ENCODE measurements at places on chromosomes 6 and 20.

GRCh38 chr20:43549416-43550065, 9.3 kb upstream of the SGK2 start:
- DNase-seq, result no peak

- DNase-seq, result no peak
Observed at GRCh38 chr6:111657146-111657545, 51.5 kb upstream of the TRAF3IP2 start.

GRCh38 chr20:14488212-14488611, 150.8 kb upstream of the FLRT3 start:
- DNase-seq, result no peak

GRCh38 chr20:2507875-2508630, 662 bp downstream of the ZNF343 start:
- DNase-seq, result no peak

- no peak for DNase-seq
Observed at GRCh38 chr6:14231501-14232280, 114.1 kb downstream of the CD83 start.

GRCh38 chr20:9608639-9609340, 94.4 kb downstream of the LAMP5 start:
- DNase-seq, result no peak

DNA sequence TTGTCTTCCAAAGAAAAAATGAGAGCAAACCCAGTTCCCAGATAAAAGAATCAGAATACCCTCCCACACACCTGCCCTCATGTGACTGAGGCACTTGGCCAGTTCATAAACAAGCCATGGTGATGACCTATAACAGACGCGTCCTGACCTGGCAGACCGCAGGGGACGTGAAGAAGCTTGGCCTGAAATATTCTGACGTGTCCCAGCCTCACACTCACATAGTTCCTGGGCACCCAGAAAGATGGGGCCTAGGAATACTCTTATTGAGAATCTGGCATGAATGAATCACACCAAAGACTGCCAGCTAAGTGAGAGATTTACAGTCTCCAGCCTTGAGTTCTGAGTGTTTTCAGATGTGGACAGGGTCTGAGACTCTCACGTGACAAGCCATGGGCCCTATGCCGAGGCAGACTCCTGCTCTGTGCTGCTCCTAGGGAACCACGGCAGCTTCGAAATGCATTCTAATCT, 17.2 kb upstream of the MAP3K4 start:
- no peak for DNase-seq

GRCh38 chr20:31472395-31473330, 2.3 kb downstream of the DEFB124 start:
- DNase-seq, result no peak

DNA sequence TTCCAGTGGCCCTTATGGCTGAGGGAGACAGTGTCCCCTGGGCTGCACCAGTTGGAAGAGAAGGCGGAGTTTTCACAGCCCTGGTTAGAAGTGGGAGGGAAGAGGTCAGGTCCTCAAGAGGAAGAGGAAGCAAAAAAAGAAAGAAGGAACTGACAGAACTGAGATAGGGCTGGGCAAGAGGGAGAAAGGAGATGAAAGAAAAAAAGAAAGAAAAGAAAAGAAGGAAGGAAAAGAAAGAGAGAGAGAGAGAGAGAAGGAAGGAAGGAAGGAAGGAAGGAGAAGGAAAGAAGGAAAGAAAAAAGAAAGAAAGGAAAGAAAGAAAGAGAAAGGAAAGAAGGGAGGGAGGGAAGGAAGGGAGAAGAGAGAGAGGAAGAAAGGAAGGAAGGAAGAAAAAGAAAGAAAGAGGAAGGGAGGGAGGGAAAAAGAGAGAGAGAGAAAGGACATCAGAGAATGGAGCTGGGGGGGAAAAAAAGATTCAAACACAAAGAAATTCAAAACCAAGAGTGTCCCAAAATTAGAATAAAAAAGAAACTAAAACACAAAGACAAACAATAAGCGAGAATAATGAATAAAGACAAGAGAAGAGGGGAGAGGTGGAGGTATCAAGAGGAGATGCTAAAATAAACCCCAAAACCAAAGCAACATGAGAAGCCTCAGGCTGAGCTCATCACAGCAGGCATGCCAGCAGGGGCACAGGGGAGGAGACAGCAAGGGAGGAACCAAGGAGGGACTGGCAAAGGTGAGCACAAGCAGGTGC, 5.3 kb upstream of the FUCA2 start:
- DNase-seq, result no peak

DNA sequence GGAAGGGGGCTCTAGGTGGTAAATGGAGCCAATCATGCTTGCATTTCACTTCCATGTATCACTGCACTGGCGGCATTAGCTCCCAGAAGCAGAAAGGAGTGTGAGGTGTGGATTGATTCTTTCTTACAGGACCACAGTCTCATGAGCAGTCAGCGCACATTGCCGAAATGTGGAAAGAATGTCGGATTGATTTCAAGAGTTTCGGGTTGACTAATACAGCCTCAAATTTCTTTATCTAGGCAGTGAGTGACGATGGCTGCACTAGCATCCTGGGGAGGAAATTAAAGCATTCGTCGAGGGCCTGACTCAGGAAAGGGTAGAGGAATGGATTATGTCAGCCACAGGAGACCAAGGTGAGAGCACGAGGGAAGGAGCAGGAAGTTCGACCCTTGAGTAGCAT, 222.8 kb upstream of the CDYL start:
- DNase-seq, result no peak

GRCh38 chr6:43929511-43929910, 159.5 kb downstream of the VEGFA start:
- no peak for DNase-seq

GRCh38 chr6:15152700-15153099, 93.2 kb upstream of the JARID2 start:
- DNase-seq, result no peak

DNA sequence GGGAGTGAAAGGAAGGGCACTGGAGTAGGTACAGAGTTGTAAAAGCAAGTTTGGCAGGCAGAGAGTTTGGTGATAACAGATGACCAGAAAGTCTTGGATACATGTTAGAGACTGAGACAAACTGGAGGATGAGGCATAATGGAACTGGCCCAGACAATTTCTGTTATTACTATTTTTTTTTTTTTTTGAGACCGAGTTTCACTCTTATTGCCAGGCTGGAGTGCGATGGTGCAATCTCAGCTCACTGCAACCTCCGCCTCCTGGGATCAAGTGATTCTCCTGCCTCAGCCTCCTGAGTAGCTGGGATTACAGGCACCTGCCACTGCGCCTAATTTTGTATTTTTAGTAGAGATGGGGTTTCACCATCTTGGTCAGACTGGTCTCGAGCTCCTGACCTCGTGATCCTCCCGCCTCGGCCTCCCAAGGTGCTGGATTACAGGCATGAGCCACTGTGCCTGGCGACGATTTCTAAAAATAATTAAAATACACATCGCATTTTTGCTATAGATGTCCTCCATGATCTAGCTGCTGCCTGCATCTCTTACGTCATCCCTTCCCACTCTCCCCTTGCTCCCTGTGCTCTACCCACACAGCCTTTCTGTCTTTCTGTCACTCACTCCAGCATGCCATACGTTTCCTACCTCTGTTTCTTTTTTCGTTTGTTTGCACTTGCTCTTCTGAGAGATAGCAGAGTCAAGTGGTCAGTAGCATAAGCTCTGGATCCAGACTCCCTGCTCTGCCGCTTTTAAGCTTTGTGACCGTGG, 23.5 kb downstream of the MAPK14 start:
- no peak for DNase-seq

DNA sequence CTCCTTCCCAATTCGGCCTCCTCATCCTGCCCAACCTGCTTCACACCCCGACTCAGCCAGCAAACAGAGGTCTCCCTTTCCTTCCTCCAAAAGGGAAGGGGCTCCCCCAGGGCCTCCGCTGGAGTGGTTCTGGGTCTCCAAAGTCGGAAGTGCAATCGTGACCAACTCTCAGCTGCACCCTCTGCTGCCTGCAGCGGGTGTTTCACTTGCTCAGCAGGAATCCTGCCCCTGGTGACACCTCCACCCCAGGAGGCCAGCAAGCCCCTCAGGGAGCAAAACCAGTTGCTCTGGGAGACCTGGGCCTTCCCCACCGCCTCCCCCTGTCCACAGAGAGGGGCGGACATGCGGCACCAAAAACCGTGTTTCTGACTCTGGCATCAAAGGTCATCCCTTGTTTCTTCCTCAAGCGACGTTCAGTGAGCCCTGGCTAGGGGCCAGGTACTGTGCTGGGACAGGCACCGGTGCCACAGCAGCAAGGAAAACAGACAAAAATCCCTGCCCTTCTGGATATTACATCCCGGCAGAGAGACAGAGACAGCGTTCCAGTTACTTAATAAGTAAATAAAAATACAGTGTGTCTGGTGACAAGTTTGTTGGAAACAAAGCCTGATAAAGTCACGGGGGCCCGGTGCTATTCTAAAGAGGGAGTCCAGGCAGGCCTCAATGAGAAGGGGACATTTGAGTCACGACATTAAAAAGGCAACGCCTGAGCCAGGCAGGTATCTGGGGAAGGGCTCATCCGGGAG, 219.0 kb downstream of the BMP7 start:
- DNase-seq, result no peak

DNA sequence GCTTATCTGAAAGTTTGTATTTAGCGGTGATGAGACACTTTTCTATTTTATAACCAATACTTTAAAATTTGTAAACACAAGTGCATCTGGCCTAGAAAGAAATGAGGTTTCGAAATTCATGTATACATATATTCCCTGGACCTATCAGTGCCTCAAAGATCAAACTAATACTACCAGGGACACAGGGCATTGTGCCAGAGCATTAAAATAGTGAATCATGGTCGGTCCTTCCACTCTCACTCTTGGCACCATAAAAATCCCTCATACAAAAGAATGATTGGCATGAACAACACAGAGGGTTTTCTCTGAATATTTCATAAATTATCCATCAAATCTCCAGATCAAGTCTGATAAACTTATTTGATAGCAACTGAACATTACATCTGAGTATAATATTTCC, 62.0 kb downstream of the MMUT start:
- no peak for DNase-seq

GRCh38 chr6:170173335-170173881, 117.5 kb downstream of the DLL1 start:
- DNase-seq, result no peak

DNA sequence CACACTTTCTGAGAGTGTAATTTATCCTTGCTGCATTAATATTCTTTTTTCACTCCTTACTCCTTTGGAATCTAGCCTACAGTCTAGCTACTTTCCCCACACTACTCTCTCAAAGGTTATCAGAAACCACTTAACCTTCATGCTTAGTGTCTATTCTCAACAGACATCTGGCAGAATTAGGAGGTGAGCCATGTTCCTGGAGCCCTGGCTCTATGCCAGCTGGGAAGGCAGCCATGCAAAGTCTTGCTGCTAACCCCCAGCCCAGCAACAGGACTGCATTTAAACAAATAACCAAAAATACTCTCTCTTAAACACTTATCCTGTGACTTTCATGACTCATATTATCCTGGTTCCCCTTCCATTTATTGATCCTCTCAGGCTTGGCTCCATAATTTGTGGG, 260.2 kb downstream of the BCKDHB start:
- no peak for DNase-seq

- DNase-seq, result no peak
Observed at GRCh38 chr6:54018722-54019121, 92.5 kb upstream of the MLIP start.

DNA sequence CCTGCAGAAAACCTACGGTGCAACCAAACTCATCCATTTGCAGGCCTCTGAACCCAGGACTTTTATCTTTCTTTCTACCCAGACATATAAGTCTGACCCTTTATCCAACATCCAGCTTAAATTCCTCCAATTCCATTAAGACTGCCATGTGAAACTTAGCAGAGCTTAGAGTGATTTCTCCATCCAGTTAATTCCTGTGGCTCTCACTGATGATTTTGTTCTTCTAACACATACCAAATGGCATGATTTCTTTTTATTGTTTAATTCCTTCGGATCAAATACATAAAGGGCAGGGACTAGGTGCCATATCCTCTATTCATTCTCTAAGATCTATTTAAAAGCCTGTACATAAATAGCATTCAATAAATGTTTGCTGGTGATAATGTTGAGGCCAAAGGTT, 92.9 kb downstream of the TASP1 start:
- DNase-seq, result no peak

DNA sequence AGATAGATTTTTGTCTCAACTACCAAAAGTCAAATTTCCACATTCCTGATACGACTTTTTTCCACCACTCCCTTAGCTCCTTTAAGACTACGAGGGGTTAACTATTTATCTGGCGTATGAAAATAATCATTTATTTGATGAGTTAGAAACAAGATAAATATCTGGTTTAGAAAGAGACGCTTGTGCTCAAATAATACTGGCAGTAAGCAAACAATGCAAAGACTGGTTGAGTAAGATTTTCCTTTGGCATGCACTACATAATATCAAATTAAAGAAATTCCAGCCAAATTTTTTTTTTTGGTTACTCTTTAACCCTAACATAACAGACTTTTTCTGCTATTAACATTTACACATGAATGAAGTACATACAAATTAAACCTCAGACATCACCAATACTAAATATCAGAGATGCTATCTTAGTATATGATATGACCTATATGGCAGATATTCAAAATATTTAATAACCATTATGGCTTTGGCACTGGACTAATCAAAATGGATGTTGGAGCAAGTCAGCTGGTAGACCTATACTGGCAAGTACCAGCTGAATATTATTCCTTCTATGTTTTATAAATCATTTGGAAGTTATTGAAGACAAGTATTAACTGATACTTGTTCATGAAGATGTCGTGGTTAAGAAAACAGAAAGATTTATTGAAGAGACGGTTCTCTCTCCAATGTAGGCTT, 345.3 kb downstream of the TFAP2B start:
- DNase-seq, result no peak

- DNase-seq, result no peak
Observed at GRCh38 chr20:61935926-61936700, 129.6 kb downstream of the TAF4 start.

DNA sequence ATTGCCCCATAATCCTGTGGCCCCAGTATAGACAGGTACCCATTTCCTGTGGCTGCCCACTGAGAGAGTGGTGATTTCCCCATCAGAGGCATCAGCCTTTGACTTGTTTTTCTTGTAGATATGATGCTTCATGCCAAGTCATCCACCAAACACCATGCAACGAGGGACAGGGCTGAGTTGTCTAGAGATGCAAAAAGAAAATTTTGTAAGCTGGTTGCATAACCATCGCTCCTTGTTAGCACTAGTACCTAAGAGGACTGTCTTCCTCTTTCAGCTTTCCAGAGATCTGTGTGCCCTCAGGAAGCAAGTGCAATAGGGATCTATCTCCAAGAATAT, 166.8 kb downstream of the BCAS1 start:
- no peak for DNase-seq
